GM12878 (cell line): ENCODE measurements at places on chromosomes 5 and 9.

DNA sequence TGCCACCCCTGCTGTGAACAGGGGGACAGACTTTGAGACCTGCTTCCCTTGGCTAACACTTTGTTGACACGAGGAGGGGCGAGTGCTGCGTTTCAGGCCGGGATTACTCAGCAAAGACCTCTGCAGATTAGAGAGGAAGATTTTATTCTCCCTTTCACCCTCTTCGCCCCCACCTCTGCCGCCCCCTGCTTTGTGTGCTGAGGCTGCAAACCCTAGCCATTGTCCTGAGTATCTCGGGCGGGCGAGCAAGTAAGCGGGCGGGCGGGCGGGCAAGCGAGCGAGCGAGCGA, 6.0 kb downstream of the ISL1 start:
- DNase-seq = no peak

DNA sequence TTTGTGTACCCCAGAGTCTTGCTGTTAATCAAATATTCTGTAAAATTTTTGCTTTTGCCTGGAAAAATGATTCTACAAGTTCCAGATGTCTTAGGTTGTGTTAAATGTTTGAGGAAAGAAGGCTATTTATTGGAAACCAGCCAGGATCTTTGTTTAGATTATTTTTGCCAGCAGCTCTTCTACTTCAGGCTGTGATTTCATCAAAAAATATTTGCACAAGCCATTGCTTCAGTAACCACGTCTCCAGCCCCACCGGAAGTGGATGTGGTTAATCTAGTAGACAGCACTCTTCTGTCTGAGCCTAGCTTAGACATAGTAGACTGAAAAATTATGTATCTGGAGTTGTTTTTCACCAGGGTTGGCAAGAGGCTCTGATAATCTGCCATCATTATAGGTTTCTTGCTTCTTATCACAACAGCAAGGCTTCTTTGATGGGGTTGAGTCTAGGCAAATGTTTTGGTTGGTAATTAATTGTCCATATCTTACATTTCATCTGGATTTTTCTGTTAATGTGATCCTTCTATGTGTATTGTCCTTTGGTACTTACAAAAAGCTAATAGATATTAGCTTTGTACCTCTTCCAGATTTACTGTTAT, 17.1 kb downstream of the KCTD16 start:
- DNase-seq = peak; percentile 65

DNA sequence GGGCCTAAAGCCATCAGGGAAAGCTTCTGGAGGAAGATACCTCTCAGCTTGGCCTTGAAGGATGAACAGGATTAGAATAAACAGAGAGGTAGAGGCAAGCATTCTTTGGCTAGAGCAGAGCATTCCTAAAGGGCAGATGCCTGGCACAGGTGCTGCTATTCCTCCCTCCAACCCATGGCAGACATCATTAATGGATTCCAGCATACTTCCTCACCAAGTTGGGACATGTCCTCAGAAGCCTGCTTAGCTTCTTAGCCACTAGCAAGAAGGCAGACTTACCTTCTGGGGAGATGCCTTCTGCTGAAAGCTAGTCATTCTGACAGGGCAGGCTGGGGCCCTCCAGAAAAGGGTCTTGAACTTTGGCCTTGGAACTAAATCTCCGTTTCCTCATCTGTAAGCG, 122.0 kb downstream of the RGS3 start:
- no peak for DNase-seq

- DNase-seq = no peak
These were observed 511.2 kb downstream of the SEMA5A start for GRCh38 chr5:9034649-9035048.

DNA sequence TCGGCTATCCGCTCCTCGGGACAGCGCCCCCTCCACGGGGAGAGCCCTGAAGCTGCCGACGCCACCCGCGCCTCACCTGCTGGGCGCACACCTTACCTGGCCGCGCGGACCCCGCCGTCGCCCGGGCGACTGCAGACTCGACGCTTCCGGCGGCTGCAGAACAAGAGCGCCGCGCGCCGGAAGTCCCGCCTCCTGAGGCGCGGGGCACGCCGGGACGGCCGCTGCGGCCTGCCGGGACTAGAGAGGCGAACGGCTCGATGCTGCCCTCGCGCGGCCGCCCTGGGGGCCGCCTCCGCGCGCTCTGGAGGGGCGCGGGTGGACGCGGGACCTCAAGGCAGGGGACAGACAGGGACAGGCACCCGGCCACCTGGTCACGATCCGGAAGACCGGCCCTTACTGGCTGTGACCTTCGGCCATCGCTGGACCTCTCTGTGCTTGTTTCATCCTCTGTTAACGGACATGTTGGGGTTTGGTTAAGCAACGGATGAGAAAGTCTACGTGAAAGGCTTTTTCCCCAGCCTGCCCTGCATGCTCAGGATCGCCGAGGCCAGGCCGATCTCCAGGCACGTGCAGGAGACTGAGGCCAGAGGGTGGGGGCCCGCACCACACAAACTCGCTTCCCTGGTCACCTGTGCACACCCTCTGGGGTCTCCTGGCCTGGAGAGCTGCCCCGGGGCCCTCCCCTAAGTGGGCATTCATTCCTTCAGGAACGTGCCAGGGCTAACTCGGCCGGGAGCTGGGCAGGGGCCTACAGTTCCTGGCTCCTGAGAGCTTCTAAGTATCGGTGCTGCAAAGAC, at the start of gene SNAPC4:
Gene SNAPC4, minus strand, starts transcription at position 133 of the 797 bp plus-strand sequence. CDS start 1,742 bp downstream, outside the sequence.
- DNase-seq = peak; percentile 40

- no peak for DNase-seq
These were observed 46.8 kb upstream of the OTULINL start for GRCh38 chr5:14534773-14535172.

DNA sequence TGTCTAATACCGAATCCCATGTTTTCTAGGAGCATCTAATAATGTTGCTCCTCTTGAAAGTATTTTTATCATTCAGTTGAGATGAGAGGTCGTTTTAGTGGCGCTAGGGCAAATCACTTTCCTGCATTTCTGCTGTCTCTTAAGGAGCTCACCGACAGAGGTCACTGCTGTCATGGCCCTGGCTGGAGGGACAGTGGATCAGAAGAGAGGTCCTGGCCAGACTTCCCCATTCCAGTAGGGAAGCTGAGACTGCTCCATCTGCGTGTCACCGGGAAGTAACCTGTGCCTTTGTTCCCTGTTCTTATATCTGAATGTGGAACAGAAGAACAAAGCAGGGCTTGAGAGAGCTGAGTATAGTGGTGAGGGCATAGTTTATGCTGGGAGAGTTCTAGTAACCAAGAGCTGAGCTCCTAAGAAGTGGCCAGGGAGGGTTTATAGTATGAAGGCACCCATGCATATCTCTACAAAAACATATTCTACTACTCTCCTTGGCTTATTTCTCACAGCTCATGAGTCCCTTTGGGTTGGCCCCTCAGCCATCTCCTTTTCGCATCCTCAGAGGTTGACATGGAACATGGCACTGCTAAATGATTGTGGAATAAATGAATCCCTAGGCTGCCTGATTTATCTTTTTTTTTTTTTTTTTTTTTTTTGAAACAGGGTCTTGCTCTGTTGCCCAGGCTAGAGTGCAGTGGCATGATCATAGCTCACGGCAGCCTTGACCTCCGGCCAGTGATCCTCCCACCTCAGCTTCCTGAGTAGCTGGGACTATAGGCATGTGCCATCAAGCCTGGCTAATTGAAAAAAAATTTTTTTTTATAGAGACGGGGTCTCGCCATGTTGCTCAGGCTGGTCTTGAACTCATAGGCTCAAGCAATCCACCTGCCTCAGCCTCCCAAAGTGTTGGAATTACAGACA, 27.2 kb downstream of the ATP6V0E1 start:
- DNase-seq = no peak

GRCh38 chr5:40386289-40386688, 293.4 kb upstream of the PTGER4 start:
- peak; percentile 62 for DNase-seq

GRCh38 chr5:80364892-80365291, 43.0 kb upstream of the ZFYVE16 start:
- DNase-seq = no peak

- no peak for DNase-seq
These were observed 81.5 kb upstream of the AGXT2 start for GRCh38 chr5:35129276-35129675.

- DNase-seq = no peak
These were observed 735 bp downstream of the ECPAS start for GRCh38 chr9:111483439-111483857.

- no peak for DNase-seq
These were observed 24.0 kb downstream of the NR6A1 start for GRCh38 chr9:124747065-124747464.

DNA sequence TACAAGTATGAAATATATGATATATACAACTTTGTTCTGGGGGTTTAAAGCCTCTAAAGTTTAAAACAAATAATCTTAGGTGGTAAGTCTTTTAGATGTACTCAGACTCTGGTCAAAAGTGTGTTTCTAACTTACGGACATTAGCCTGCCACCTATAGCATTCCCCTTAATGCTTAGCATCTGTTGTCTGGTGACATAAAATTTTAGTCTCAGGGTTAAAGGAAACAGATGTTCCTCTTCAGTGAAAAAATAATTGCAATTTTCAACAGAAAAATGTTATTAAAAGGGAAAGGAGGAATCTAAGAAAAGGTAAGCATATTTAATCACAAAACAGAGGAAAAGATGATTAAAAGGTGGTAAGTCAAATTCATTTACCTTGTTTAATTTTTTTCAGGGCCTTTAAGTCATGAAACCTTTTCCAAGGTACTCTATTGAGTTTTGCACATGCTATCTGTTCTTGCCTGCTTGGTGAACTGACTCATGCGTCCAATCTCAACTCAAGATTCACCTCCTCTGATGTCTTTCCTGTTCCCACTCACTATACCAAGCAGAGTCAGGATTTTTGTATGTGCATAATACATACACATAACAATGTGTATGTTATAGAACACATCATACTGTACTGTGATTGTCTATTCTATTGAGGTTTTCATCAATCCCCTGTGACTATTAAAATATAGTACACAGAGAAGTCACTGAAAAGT, 7.9 kb downstream of the TMEM167A start:
- DNase-seq = no peak

- no peak for DNase-seq
These were observed 29.0 kb upstream of the FAM174A start for GRCh38 chr5:100505984-100506670.

DNA sequence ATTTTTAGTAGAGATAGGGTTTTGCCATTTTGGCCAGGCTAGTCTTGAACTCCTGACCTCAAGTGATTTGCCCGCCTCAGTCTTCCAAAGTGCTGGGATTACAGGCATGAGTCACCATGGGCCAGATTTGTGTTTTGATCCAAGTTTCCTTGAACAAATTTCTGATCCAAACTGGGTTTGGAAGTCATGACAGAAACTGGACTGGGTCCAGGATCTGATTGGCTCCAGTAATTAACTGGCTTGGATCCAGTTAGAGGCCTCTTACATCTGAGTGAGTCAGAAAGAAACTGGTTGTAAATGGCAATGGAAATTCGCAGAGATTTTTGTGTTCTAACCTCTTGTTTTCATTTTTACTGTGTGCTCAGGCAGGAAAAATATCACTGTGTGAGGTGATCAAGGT, 141.6 kb downstream of the SLC25A46 start:
- DNase-seq = peak; percentile 4

DNA sequence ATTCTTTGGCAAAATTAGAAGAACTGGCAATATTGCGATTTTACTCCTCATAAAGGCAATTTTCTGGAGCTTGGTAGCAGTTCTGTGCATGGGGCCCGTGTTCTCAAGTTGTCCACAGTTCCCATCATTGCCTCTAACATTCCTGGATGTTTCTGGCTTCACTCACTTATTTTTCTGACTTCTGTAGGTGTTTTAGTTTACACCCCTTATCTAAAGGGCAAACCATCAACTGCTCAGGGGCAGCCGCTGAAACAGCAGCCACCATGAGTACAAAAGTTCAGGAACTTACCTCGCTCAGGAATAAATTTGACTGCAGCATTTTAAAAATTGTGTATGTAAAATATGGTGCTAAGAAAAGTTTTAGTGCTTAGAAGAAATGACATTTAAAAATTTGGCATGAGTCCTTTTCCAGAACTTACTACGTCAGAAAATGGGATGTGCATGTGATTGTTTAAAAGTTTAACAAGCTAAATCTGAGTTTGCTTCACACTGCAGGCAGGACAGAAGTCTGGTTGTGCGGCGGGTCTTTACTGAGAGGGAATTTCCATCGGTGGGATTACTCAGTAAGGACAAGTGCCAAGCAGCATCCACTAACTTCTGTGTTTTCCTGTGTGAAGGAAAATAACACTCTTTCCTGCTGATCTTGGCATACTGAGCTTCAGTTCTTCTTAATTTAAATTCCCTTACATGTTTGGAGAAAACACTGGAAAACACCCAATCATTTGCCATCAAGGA, 261.7 kb downstream of the MAT2B start:
- DNase-seq = no peak

DNA sequence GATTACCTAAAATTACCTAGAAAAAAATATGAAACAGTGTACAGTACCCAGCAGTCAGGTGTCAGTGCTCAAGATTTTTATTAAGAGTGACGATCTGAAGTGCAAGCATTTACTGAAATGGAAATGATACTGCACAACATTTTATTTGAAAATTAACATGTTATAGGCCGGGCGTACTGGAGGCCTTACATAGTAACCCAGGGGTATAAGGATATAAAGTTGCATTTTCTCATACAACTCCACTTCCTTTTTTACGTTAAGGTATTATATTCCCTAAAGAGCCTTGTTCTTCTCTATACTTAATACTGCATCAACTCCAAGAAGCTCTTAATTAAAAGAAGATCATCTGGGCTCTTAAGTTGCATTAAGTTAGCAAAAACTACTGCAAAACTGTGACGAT, 3.3 kb downstream of the MAT2B start:
- DNase-seq = no peak

GRCh38 chr9:103407260-103407659, 412.1 kb downstream of the CYLC2 start:
- no peak for DNase-seq

- no peak for DNase-seq
These were observed 79.3 kb downstream of the TLE1 start for GRCh38 chr9:81609782-81610739.

DNA sequence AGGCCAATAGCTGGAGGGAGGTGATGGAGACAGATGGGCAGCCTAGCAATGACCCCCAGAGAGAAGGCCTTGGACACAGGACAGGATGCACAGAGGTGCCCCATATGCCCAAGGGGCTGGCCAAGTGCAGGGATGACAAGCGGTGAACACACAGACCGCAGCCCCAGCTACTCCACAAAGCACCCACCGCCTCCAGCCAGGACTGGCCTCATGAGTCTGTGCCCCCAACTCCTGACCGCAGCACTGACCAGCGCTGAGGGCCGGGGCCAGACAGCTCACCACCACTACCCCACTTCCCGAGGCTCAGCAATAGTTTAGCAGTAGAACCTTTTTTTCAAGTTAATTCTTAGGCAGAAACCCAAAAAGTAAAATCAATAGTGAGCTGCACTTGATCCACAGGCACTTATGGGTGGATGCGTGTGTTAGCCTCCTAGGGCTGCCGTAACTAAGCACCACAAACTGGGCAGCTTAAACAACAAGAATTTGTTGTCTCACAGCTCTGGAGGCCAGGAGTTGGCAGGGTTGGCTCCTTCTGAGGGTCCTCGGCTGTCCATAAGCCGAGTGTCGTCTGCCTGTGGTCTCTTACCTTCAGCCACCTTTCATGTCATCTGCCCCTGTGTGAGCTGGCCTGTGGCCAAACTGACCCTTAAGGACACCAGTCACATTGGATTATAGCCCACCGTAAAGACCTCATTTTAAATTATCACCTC, 14.1 kb downstream of the ROR2 start:
- DNase-seq = no peak

- DNase-seq = no peak
These were observed 19.2 kb upstream of the PCDH1 start for GRCh38 chr5:141897425-141897824.

GRCh38 chr5:8239646-8240045, 370.7 kb downstream of the MTRR start:
- no peak for DNase-seq

GRCh38 chr9:125579030-125579932, 127.7 kb downstream of the MAPKAP1 start:
- no peak for DNase-seq

GRCh38 chr5:178483620-178484019, 106.6 kb downstream of the COL23A1 start:
- DNase-seq = no peak
